Mucosa of gallbladder (tissue), 1 donor: ENCODE measurements at places on chromosomes 5 and 9. TPM values are rescaled to one million over a fixed set of nuclear protein-coding genes. Genes with fewer than 3 reads are reported as not detected.
A peak's percentile ranks its signal among the peaks of the same experiment; 100 is the strongest.

DNA sequence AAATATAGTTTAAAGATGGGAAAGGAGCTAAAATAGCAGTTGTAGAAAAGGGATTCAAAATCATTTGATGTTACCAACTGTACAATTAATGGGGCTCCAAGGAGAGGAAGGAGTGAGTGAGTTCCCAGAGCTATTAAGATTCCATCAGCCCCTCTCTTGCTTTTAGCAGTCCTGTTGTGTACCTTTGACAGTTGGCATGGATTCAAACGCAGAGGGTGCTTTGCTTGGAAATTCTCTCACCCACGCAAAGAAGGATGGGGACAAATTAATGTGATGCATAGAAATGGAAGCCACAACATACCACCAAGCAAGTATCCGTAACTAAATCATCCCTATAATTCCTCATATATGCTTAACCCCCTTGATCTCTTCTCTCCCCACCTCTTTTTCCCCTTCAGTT lies 461.3 kb downstream of the EBF1 start:
- DNase-seq: no peak

- peak; percentile 74 for DNase-seq
Measured at GRCh38 chr5:42992088-42992879, 47.8 kb downstream of the ANXA2R start.

- no peak for DNase-seq
Measured at GRCh38 chr9:129479631-129480011, 141.3 kb downstream of the C9orf50 start.

DNA sequence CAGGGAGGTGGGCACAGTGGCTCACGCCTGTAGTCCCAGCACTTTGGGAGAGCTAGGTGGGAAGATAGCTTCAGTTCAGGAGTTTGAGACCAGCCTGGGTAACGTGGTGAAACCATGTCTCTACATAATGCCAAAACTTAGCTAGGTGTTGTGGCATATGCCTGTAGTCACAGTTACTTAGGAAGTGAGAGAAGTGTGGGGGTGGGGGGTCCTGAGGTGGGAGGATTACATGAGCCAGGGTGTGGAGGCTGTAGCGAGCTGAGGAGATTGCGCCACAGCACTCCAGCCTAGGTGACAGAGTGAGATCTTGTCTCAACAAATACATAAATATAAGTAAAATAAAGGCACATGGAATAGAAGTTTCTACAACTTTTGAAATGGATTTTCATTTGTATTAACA lies 23.1 kb downstream of the VCAN start:
- no peak for DNase-seq

DNA sequence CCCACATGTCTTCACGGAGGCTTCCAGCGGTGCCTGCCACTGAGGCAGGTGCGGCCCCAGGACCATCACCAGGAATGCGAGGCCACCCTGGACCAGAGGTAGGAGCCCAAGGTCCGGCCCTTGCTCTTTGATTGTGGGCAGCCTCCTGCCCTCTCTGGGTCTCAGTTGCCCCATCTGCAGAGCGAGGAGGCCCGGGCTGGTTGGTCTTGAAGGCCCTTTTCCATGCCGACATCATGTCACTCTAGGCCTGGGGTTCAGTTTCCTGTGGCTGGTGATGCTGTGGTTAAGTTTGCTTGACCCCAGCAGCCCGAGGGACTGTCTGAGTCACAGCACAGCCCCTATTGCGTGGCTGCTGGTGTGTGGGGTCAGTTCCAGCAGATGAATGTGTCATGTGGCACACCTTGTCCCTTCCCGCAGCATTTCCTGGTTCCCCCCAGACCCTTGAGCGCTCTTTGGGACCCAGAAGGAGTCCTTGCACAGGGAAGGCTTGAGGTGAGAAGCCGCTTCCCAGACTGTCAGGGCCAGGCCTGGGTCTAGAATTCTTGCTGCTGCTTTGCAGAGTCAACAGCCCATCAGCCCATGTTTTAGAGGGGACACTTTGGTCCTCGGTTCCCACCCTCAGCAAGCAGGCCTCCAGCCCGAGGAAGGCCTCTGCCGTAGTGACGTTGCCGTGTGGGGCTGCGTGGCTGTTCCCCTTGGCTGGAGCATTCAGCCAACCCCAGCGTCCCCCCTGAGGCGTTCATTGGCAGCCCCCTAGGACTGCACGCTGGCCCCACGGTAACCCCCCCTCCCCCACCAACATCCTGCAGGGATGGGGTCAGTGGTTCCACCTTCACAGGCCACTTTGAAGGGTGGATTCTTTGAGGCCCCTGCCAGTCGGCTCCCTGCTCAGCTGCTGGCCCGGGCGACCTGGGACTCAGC lies 31.0 kb upstream of the HMCN2 start:
- DNase-seq: no peak

GRCh38 chr9:76433836-76434235 lies 25.1 kb upstream of the GCNT1 start:
- no peak for DNase-seq

Gene BAAT
- 117 TPM for total RNA-seq

DNA sequence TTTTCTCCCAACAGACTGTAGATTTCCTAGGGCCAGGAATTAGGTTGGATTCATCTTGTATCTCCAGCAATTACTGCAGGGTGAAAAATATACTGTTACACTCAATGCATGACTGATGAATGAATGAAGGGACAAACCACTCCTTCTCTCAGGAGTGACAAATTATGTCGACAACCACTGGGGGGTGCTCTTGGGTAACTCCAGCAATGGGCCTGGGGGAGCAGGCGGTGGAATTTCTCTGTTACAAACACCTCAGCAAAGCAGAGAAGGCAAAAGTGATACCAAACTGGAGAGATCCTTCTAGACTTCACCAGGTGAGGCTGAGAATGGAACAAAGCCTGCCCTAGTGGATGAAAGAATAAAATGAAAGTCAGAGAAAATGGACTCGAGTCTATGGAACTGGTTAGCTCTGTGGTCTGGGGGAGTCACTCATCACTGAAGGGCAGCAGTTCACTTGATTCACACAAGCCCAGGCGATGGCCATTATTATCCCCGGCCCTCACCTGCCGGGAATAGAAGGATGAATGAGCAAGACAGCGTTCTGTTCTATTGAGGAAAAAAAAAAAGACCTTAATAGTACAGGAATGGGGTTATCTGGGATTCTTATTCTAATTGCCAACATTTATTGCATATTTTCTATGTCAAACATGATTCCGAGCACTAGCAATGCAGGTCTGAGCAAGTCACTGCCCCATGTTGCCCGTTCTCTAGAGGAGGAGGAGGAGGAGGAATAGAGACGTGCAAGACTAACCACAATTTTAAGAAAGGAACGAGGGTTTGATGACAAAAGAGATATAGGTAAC lies 341.1 kb downstream of the ASTN2 start:
- no peak for DNase-seq
